HT-29 (cell line): ENCODE measurements at places on chromosomes 5 and 9. TPM values are rescaled to one million over a fixed set of nuclear protein-coding genes. Genes with fewer than 3 reads are reported as not detected.

DNA sequence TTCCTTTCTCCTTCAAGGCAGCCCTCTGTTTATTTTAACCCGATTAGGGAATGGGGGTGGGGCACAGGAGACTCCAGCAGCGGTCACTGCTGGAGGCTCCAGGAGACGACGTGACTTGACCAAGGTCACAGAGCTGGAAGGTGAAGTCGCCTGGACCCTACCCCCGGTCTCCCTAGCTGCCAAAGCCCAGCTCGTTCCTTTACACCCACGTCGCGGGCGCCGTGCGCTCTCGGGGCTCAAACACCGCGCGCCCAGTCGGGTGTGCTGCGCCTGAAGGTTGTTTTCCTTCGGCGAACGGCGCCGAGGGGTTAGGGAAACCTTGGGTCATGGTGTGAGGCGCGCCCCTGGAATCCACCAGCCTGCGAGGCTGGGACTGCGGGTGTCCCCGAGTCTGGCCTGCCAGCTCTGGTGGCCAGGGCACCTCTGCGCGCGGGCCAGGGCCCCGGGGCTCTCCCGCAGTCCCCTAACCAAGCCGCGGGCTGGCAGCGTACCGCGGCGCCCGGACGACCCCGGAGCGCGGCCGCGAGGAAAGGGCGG, 747 bp upstream of the UNC5A start:
- no peak for DNase-seq

- DNase-seq: no peak
Measured at GRCh38 chr9:13791816-13792215, 512.3 kb upstream of the MPDZ start.

GRCh38 chr9:77541055-77541454, 107.1 kb downstream of the GNA14 start:
- no peak for DNase-seq

DNA sequence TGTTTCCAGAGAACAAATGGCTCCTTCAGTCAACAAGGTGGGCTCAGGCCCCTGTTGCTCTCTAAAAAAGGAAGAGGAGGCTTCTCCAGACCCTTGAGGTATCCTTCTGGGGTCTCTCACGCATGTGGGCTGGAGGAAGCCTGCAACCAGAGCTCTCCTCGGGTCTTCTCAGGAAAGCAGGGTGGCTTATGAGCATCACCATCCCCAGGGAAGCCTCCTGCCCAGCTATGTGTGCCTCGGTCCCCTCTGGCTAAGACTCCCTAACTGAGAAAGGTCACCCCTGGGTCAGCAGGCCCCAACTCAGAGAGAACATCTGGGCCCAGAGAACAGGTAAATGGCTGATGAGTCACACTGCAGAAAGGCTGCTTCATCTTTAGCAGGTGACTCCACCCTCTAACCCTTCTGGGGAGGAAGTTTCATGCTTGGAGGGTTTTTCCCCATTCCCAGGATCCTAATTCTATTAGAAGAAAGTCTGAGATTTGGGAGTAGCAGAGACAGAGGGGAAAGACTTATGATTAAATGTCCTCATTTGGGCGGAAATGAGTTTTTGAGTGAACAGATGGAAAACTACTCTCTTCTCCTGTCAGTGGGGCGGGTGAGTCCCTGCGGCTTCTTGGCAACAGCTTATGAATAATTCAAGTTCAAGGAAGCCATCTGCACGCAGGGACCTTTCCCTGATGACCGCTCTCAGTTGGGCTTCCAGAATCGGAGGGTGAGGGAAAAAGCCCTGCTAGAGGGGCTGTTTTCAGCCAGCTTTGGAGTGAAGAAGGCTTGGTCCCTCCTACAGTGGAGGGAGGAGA, 41.9 kb downstream of the TGFBI start:
- no peak for DNase-seq

- DNase-seq: no peak
Measured at GRCh38 chr5:1063661-1064382, 48.0 kb downstream of the SLC12A7 start.

IL31RA gene
- not detected in 2 replicates for total RNA-seq

GRCh38 chr5:127256886-127257597, 33.6 kb upstream of the MEGF10 start:
- no peak for DNase-seq

DNA sequence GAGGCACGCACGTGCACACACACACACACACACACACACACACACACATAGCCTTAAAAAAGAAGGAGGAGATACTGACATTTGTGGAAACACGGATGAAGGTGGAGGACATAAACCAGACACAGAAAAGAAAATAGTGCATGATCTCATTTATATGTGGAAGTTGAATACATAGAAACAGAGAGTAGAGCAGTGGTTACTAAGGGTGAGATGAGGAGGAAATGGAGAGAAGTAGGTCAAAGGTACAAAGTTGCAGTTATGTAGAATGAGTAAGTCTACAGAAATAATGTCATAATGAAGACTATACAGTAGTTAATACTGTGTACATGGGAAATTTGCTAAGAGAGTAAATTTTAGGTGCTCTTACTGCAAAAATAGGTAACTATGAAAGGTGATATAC, 412.2 kb upstream of the CDH9 start:
- DNase-seq: peak; percentile 33

FBP2 gene
- total RNA-seq: not detected in 2 replicates

GRCh38 chr9:15578714-15579113, 25.9 kb downstream of the CCDC171 start:
- no peak for DNase-seq

DNA sequence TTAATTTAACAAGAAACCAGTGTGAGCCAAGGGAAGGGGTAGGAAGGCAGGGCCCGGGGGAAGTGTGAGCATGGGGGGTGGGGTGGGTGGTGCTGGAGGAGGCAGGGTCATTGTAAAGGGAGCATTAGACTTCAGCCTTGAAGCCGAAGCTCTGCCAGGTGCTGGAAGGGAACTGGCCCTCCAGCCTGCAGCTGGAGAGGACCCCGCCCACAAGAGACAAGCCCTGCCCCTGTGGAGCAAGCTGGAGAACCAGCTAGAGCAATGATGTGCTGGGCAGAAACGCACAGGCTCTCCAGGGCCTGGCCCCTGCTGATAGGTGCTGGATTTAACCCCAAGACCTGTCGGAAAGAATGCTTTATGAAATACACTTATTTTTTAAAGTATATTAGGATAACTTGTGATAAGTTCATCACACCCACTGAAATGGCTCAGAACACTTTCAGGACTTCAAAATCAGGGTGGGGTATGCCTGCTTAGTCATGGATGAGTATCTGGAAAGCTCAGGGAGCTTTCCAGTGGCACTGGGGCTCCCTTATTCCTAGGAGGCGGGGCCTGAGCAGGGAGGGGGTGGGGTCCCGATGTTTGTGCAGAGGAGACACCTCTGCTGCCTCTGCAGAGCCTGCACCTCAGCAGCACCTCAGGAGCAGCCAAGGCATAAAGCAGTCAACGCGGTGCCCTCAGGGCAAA, 27.1 kb downstream of the UBE2QL1 start:
- DNase-seq: peak; percentile 13

- peak; percentile 91 for DNase-seq
Measured at GRCh38 chr5:135462304-135462703, 10.2 kb upstream of the TIFAB start.

F12 gene
- 52.9 TPM in 2 replicates for total RNA-seq

DNA sequence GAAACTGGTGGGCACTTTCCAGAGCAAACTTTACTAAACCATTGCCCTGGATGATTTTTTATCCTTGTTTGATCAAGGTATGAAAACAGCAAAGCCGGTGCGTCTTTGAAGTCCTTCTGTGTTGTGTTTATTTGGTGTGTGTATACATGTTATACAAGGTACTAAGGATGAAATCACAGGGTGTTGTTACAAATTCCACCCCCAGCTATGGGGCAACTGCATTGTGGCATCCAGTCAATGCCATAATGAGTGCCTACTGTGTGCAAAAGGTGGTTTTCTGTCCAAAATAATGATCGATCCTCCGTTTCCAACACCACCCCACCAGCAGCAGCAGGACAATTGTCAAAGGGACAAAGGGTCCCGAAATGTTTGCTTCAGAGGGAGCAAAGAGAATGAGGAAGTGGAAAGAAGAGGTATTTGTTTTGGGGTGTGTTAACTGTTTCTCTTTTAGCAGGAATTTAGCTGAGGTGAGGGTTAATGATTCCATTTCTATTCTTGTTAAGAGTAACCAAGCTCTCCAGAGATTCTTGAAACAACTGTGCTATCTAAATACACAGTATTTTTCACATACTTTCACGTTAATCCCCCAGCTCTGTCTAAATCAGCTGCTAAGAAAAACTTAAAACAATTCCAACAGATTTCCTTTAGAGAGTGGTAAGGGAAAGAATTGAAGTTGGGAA, 568.7 kb upstream of the KLF4 start:
- DNase-seq: peak; percentile 39

- DNase-seq: no peak
Measured at GRCh38 chr5:80837679-80838078, 122.5 kb upstream of the RASGRF2 start.

IFNK gene
- total RNA-seq: not detected in 2 replicates

GRCh38 chr9:117411547-117411946, 3.3 kb downstream of the ASTN2 start:
- DNase-seq: peak; percentile 44

- DNase-seq: no peak
Measured at GRCh38 chr5:115626445-115626823, 598 bp upstream of the TMED7 start.

GCNT4 gene
- total RNA-seq: not detected in 2 replicates

C7 gene
- total RNA-seq: 0.05 TPM in 1 of 2 replicates, not detected in the other

- no peak for DNase-seq
Measured at GRCh38 chr9:89387197-89387849, 69.0 kb downstream of the SECISBP2 start.

DNA sequence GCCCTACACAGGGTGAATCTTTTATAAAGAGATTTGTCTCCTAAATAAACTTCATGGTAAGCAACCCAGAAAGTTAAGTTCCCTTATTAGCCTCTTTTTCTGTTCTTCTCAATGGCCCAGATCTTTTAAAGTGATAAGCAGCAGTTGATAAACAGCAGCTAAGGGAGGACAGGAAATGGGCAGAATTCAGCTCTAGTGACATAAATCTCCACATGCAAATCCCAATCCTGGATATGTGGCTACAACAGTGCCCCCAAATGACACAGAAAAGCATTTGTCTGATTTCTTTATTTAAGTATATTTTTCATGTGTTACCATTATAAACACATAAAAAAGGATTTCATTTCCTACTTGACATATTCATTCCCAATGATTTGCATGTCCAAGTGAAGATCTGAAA, 199.0 kb downstream of the DTWD2 start:
- DNase-seq: no peak

- no peak for DNase-seq
Measured at GRCh38 chr5:32808783-32809182, 97.7 kb downstream of the NPR3 start.

DNA sequence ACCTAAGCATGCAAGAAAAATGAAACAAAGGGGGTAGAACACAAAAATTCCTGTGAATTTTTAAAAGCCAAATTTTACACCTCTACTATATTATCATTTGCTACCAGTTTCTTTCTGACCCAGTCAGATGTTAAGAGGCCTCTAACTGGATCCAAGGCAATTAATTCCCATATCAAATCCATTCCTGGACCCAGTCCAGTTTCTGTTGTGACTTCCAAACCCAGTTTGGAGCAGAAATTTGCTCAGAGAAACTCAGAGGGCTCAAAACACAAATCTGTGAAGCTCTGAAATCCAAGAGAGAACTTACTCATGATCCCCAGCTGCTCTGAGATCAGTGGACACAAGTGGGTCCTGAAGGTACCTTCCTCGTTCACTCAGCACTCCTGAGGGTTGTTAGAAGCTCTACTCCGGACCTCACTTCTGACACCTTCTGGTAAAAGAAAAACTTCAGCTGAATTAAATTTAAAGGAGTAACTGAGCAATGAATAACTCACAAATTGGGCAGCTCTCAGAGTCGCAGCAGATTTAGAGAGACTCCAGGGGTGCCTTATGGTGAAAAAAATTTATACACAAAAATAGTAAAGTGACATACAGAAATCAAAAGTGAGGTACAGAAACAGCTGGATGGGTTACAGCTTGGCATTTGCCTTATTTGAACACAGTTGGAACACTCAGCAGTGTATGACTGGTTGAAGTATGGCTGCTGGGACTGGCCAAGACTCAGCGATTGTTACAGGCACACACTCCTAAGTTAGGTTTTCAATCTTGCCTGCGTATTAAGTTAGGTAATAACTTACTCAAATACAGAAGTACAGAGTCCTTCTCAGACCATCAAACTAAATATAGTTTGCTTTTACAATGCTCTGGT, 32.4 kb downstream of the INSL4 start:
- DNase-seq: peak; percentile 45

DNA sequence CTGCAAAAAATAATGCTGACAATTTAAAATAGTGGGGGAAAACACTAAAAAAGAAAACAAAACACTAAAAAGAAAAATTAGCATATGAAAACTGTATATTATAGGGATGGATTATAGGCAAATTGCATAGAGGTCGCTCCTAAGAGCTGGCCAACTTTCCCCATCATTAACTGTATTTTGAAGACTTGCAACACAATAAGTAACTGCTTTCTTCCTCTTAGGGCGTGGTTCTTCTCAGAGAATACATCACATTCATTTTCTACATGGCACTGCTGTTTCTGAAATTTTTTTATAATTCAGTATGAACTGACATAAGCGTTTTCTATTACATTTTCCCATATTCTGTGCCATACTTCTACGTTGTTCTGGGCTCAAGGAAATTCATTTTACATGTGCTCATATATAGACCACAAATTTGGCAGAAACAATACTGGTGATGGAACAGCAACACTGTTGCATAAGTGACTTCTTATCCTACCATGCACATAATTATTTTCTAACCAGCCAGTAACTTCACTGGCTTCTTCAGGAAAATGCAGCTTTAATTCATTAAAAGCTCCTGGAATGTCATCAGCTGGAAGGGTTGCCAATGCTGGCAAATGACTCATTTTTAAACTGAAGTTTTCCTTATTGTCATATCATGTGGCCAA, 171.2 kb upstream of the DMAC1 start:
- DNase-seq: no peak

GRCh38 chr9:5922192-5922591, 31.5 kb downstream of the MLANA start:
- DNase-seq: no peak

DNA sequence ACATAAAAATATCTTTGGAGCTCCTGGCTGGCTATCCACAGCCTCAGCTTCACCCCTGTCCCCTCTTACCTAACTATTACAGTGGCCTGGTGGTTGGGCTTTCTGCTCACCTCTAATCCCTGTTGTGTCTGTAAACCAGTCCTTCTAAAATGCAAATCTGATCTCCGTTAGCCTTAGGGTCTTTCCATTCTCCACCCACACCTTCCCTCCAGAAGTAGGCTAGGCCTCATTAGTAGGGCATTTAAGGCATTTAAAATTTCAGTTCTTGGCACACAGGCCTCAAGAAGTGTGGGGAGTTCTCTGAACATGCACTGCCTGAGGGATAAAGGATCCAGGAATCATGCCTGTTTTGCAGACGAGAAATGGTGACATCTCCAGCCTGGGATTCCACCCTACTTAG, 26.4 kb upstream of the STC2 start:
- no peak for DNase-seq

DNA sequence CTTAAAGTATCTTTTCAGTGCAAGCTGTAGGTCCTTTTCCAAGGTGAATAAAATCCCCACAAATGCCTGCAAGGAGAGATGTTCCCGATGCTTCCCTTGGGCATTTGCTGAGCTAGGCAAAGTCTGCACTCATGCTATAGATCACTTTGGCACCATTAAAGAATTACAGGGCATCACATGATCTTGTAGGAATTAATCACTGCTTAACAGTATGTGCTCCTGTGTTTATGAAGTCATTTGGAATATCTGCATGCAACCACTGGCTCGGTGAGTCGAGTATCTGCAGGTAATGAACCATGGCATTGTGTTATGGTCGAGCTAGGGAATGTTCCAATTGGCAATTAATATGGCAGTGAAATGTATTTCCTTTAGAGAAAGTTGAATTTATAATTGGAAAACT, 615.1 kb downstream of the TLE1 start:
- DNase-seq: no peak

PDLIM4 gene
- 0.99 and 1.6 TPM in 2 replicates for total RNA-seq
